ENCODE measurements at places on chromosomes 11 and 22. TPM values are rescaled to one million over a fixed set of nuclear protein-coding genes. Genes with fewer than 3 reads are reported as not detected.

- DNase-seq = no peak
Measured at GRCh38 chr11:45512471-45513148, 152.8 kb downstream of the CHST1 start.

DNA sequence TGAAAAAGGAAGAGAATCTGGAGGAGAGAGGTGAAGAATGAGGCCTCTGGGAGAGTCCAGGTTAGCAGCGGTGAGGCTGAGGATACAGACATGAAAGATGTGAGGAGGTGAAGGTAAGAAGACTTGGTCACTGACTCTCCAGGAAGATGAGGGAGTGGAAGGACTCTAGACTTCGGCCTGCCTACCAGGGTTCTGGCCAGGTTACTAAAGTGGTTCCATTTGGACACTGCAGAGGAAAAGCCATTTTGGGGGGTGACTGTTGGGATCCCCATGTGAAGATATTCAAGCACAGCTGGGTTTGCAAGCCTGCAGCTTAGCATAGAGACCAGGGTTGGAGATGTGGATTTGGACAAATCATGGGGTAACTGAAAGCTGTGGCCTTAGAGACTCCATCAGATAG lies 7.8 kb downstream of the DCHS1 start:
- no peak for DNase-seq

GRCh38 chr11:2072551-2073261 lies 66.5 kb downstream of the IGF2 start:
- DNase-seq = no peak

GRCh38 chr11:88354912-88355311 lies 17.4 kb upstream of the CTSC start:
- no peak for DNase-seq

DNA sequence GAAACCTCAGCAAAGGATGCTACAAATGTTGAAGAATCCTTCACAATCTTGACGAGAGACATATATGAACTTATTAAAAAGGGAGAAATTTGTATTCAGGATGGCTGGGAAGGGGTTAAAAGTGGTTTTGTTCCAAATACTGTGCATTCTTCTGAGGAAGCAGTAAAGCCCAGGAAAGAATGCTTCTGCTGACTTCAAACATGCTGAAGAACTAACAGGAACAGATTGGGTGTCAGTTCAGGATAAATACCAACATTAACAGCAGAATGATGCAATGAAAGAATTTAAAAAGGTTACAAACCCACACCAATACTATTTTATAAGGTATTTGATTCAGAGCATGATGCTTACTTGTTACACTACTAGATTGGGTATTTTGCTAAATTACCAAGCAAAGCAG lies 33.9 kb downstream of the RAB39A start:
- no peak for DNase-seq

GRCh38 chr11:12069066-12069676 lies 41.2 kb upstream of the MICAL2 start:
- no peak for DNase-seq

- DNase-seq = no peak
Measured at GRCh38 chr11:64870176-64870892, 8.1 kb downstream of the EHD1 start.

DNA sequence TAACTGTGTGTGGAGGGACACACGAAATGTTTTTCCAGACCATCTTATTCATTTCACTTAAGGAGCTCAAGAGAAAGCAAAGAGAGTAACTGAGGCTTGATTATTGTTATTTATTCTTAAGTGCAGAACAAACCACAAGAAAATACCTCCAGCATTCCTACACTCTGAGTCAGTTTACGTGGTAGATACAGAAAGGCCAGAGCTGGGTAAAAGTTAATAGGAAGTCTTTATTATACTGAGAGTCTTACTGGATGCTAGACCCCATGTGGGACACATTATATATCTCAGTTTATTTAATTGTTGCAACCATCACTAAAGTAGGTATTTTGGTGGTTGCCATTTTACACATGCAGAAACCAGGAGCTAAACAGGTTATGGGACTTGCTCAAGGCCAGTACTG lies 261.4 kb upstream of the POU2AF2 start:
- DNase-seq = no peak

GRCh38 chr11:19430346-19430745 lies 189.6 kb upstream of the E2F8 start:
- no peak for DNase-seq

- no peak for DNase-seq
Measured at GRCh38 chr11:6390718-6391469, 620 bp downstream of the SMPD1 start.

DNA sequence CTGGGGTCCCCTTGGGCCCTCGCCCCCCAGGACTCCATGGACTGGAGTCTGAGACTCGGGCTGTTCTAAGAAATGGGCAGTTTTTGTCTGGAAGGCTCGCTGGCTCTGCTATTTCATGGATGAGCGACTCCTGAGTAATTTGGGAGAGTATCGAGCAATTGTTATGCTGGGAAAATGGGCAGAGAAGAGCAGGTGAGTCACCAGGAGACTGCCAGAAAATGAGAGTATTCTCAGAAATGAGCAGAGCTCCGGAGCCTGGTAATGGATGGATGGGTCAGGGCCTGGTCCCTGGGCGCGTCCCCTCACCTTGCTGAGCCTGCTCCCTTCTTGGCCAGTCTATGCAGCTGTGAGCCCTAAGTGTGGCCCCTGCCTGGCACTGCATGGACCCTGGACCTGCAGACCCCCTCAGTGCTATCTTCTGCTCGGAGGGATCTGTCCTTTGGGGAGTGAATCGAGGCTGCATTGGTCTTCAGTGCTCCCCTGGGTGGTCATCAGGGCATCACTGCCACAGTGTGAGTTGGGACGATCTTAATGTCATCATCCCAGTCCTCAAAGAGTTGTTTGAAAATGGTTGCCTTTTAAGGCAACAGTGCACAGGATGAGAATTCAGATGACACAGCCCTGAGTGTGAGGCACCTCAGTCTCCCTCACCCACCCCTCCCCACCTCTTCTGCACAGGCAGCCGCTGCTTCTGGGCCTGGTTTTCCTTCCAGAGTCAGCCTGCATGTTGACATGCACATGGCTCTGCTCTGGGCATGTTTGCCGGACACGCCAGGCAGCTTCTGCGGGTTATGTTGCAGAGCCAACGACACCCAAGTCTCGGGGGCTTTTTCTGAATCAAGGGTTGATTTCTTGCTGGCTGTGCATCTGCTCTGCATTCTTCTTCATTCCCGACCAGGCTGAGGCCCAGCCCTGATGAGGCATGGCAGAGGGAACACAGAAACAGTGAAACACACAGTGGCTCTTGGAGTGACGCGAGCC lies 519.0 kb downstream of the TBC1D22A start:
- no peak for DNase-seq

GRCh38 chr11:842370-843002 lies at the start of the genes POLR2L and TSPAN4:
Gene POLR2L, minus strand, starts transcription at chr11:842529. Its CDS starts 21 bp downstream, at chr11:842508.
Gene TSPAN4, plus strand, starts transcription at chr11:842852. Its CDS starts 7,453 bp downstream, at chr11:850305.
- peak; percentile 89 for DNase-seq

DNA sequence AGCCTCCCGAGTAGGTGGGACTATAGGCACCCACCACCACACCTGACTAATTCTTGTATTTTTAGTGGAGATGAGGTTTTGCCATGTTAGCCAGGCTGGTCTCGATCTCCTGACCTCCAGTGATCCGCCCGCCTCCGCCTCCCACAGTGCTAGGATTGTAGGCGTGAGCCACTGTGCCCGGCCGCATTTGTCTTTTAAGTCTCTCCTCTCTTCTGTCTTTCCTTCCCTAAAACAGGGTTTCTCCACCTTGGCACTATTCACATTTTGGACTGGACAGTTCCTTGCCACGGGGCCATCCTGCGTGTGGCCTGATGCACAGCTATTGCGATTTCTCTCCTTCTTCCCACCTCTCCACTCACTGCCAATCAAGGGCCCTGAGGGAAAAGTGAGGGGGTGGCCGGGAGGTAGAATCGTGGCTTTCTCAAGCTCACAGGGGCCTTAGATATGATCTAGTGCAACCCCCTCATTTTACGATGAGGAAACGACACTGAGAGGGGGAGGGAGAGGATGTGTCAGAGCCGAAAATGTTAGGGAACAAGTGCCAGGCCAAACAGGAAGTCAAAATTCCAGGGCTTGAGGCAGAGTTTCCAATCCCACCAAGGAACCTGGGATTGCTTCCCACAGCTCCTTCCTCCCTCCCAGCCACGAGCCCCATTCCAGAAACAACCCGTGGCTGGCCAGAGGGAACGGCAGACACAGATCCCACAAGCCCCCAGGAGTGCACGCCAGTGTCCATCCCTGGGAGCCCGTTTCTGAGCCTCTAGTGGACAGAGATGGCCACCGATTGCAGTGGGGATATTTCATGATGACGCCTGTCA lies 21.2 kb downstream of the SCGB1A1 start:
- peak; percentile 84 for DNase-seq

DNA sequence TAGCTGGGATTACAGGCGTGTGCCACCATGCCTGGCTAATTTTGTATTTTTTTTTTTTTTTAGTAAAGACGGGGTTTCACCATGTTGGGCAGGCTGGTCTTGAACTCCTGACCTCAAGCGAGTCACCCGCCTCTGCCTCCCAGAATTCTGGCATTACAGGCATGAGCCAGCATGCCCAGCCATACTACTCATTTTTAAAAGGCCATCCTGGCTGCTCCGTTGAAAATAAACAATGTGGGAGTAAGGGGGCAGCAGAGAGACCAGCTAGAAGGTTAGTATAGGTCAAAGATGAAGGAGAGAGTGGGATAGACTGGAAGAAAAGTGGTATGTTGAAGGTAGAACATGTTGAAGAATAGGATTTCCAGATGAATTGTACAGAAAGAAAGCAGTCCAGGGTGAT lies 17.6 kb upstream of the LIN7C start:
- DNase-seq = no peak

GRCh38 chr22:29872144-29872893 lies 10.7 kb upstream of the MTMR3 start:
- DNase-seq = no peak

- no peak for DNase-seq
Measured at GRCh38 chr11:48341466-48341865, 16.7 kb downstream of the OR4C3 start.

DNA sequence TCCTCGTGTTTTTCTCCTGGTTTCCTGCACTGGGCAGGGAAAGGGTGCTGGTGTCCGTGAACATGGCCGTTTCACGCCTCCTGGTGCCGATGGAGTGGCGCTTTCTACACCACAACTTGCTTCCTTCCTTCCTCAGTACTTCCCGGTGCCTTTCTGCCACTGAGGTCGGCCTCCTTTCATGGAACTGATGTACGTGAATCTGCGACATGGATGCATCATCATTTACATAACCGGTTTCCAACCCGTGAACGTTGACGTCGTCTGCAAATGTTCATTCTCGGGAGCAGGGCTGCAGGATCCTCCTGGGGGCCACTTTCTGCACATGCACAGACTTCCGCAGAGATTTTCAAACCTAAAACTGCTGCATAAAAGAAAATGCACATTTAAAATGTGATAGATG lies 474.4 kb downstream of the BRD1 start:
- DNase-seq = no peak

- DNase-seq = no peak
Measured at GRCh38 chr11:48354013-48354412, 12.3 kb downstream of the OR4C5 start.

DNA sequence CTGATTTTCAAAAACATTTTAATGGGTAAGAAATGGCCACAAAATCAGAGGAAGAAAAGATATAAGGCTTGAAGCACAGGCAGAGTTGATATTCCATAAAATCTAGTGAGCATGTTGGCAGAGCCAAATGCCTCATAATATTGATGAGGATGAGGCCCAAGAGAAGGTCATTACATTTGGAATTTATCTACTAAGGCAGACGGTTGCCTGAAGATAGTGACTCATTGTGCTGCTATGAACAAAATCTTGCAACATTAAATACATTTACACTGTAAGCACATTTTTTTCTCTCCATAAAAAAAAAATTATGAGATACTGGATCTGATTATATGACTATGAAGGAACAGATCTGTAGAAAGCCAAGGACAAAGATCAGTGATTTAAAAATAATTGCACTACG lies 881.4 kb upstream of the CHORDC1 start:
- no peak for DNase-seq

- no peak for DNase-seq
Measured at GRCh38 chr22:43845981-43846380, 16.3 kb downstream of the SULT4A1 start.

DNA sequence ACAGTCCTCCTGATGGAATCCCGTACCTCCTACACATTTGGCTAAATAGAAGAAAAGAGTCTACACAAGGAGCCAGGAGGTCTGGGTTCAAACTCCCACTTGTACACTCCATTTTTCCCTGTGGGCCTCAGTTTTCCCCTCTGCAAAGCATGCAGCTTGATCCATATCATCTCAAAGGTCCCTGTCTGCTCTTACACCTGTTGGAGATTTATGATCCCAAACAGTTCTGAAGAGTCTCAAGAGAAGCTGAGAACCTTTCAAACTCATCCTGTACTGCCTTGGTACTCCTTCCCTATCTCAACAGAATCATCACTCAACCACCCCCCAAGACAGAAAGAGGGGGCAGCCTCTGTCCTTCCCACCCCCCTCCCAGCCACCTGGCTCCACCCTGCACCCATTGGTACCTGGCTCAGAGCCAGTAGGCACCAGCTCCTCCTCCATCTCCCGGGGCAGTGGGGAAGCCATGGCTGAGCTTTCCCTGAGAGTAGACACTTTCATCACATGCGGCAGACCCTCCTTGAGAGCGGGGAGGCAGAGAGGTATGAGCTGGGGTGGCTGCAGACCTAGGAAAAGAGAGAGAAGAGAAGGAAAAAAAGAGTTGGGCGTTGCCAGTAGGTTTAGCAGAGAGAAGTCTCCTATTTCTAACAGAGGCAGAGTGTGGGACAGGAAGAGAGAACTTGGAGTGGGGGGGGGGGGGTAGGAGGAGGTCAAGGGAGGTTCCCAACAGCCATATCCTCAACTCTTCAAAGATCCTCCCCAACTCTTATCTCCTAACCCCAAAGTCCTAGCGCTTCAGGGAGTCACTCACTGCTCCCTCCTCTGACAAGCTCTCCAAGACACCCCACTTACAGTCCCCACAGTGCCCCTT lies 3.1 kb downstream of the TNKS1BP1 start:
- DNase-seq = no peak

- no peak for DNase-seq
Measured at GRCh38 chr11:63877658-63878241, 38.8 kb downstream of the MARK2 start.

DNA sequence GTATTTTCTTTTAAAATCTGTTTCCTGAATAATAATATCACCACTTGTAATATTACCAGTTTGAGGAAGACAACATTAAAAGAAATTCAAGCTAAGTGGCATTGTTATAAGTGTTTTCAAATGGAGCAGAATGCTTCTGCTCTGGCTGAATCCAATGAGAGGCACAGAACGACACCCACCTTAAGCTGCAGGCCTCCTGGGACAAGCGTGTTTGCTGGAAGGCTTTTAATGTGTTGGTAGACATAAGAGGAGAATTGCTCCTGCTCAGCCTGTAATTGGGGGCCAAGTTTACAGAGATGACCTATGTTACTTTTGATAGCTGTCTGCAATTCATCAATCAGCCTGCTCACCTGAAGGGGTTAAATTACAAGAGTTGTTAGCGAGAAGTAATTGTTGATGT lies 242.2 kb downstream of the DCDC1 start:
- DNase-seq = no peak

The ARHGAP8 gene
- 1.2 TPM for polyA plus RNA-seq

The OR52E8 gene
- polyA plus RNA-seq = not detected

The CNGA4 gene
- polyA plus RNA-seq = not detected

The PNPLA3 gene
- polyA plus RNA-seq = 0.36 TPM

The DAGLA gene
- polyA plus RNA-seq = 4.2 TPM

The PDXP gene
- polyA plus RNA-seq = 17.3 TPM

The TTC36 gene
- polyA plus RNA-seq = 0.76 TPM

The C11orf97 gene
- not detected for polyA plus RNA-seq

The NPAS4 gene
- polyA plus RNA-seq = 0.13 TPM

The SCGB2A2 gene
- polyA plus RNA-seq = not detected

The MS4A7 gene
- polyA plus RNA-seq = 4.5 TPM

The SCN3B gene
- polyA plus RNA-seq = 31.9 TPM

The CASP12 gene
- polyA plus RNA-seq = not detected

Measured in muscle of arm (tissue), 14 donors.